Midbrain (tissue), 1 donor: ENCODE measurements at places on chromosomes 12 and 14.

DNA sequence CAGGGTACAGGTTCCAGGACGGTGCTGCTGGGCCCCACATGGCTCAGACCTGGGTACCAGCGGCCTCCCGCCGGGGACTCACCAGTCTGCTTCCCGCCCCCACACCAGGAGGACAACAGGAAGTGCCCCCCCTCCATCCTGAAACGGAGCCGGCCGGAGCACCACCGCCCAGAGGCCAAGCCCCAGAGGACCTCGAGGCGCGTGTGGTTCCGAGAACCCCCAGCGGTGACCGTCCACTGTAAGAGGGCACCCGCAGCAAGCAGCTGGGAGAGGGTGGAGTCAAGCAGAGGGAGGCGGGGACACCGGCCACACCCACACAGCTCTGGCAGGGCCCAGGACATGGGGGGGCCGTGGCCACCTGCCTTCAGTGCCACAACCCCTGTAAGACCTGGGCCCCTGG, 8.1 kb downstream of the C14orf180 start:
- DNase-seq = no peak

DNA sequence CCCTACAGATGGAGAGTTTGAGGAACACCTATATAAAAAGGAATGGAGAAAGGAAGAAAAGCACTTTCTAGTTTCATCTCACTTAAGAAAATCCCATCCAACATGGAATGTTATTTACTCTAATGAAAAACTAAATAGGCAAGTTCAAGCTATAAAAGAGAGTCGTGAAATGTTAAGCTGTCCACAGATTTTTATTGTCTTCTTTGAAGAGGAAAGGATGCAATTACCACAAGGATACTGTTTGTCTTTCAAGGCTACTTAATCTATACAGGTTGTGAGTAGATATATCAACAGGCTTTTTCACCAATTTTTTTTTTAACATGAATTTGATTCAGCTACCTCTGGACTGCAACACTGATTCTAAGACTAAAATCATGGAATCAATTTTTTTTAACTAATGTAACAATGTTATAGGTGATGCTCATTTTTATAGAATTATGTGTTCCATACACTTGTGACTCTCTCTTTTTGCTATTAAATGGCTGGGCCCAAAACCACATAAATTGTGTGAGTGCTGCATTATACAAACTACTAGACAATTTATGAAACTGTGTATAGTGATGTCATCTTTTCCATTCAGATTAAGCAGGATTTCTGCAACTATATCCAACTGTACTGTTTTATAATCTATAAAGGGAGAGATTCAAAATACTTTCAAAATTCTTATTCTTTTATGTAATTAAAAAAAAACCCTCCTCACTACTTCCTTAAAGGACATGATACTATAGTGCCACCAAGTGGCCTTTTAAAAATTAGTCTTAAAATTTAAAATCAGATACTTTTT, 26.8 kb upstream of the BMAL2 start:
- peak; percentile 15 for DNase-seq

- no peak for DNase-seq
These were observed 40.3 kb upstream of the NUAK1 start for GRCh38 chr12:106179086-106179485.

DNA sequence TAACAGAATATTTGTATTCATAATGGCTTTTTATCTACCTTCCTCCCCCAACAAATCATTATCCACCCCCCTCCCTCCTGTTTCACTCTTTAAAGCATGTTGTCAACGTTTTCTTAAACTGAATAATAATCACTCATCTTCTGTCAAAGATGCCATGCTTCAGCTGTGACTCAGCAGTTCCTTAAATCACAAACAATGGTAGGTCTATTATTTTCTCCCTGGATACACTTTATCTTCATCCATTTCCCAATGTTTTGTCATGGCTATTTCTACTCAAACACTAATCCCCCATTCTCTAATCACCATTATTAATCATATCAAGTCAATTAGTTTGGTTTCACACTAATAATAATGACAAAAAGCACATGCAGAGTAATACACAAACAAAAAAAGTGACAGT, 6.5 kb downstream of the CLEC12B start:
- no peak for DNase-seq

GRCh38 chr12:132138941-132139871, 4.9 kb downstream of the DDX51 start:
- DNase-seq = no peak

- no peak for DNase-seq
These were observed 49.5 kb downstream of the SOCS2 start for GRCh38 chr12:93621986-93622385.

DNA sequence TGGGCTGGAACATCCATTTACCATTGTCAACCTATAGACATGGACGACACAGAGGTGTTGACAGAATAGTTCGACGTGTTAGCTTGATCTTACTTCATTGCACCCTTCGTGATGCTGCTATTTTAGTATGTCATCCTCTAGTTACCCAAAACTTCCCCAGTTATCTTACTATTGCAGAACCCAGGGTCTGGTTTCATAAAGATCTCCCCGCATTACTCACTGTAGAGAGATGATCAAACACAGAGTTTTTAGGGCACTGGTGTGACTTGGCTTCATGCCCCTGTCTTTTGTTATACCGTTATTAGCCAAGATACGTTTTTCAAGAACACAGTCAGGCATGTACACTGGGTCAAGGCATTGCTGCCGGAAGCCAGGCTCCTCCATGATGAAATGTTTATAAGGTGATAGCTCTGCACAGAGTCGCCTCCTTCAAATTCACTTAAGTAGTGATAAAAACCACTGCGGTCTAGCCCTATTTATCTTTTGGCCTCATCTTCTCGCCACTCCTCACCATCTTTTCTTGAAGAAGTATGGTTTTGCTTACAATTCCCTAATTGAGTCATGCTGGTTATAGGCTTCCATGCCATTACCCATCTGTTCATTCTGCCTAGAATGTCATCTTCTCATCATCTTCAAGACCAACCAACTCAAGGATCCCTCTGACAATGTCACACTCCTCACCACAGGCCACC, 1127.9 kb downstream of the VRK1 start:
- DNase-seq = no peak

DNA sequence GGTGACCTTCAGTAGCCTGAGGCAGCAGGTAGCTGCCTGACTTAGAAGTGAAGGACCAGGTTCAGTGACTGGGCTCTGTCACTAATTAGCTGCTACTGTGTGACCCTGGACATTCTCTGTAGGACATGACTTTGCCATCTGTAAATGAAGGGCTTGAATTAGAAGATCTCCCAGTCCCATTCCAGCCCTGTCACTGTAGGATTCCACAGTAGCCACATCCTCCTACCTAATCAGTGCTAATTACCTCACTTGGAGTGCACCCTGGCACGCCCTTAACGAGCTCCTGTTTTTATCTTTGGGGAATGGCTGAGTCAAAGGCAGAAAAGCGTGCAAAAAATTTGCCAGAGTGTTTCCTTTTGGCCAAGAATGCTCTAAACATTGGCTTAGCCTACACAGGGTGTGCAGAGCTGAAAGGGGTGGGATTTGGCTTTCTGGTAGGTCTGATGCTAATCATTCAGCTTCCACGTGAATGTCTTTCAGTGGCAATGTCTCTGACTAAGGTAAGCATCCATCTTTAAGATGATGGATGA, 6.8 kb downstream of the NTF3 start:
- no peak for DNase-seq

GRCh38 chr12:6323340-6323994, 13.0 kb downstream of the PLEKHG6 start:
- DNase-seq = peak; percentile 63
